GM23338 (cell line): ENCODE measurements at places on chromosomes 7 and 10. TPM values are rescaled to one million over a fixed set of nuclear protein-coding genes. Genes with fewer than 3 reads are reported as not detected.

Gene CPA2
- total RNA-seq = not detected in 2 replicates

GRCh38 chr10:26689399-26689798, 8.1 kb upstream of the PDSS1 start:
- DNase-seq = no peak

- DNase-seq = no peak
Observed at GRCh38 chr7:54774785-54775740, 16.1 kb upstream of the SEC61G start.

- DNase-seq = no peak
Observed at GRCh38 chr10:133131734-133132472, 28.1 kb upstream of the KNDC1 start.

DNA sequence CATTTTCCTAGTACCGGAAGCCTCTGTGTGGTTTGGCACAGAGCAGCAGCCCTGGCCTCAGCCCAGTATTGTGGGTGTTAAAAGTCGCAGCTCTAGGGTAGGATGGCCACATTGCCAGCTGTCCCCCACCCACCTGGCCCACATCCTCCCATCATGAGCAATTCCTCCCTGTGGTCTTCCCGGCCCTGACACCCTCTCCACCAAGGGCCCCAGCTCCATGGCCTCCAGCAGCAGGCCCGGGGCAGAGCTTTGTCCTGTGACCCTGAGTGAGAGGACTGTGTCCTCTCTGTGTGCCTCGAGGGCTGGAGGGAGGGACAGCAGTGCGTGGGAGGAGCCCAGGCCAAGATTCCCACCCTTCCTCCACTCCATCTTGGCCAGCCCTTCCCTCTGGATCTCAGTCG, 93.7 kb downstream of the MYL10 start:
- no peak for DNase-seq

Gene SGMS1
- 33.6 and 34.7 TPM in 2 replicates for total RNA-seq

DNA sequence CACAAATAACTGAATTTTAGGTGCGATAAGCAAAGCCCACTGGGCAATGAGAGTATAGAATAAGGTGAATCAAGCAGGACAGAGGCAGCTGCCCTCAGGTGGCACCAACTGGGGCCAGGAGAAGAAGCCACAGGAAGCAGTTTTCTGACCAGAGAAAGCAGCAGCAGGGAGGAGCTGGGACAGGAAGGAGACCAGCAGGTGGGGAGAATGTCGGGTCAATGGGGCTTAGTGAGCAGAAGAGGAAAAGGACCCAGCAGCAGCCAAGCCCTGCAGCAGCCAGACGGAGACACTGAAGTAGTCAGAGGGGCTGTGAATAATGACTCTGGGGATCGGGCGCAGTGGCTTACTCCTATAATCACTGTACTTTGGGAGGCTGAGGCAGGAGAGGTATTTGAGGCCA, 209.6 kb upstream of the SH2B2 start:
- DNase-seq = peak; percentile 74

DNA sequence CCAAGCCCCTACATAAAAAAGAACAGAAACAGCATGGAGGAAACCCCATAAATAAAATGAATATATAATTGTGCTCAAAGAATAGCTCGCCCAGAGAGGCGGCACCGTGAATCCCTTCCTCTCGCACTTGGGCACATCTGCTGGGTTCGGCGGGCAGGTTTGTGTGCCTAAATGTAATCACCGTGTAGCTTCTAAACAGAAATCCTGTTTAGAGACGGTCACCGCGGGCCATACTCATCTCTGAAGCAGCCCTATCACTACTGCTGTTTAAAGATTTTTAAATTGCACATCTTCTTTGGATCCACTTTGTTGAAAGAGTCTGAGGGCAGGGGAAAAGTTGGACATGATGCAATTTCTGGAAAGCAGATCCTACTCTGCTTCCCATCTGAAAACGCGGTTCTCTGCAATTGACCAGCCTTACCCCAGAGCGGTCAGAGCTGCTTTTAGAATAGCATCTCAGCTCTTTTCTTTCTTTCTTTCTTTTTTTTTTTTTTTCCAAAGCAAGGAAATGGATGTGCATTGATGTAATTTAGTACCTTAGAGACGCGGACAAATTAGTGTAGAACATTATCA, 6.4 kb downstream of the DRGX start:
- no peak for DNase-seq

Gene HOXA1
- total RNA-seq = not detected in 2 replicates

Gene NODAL
- total RNA-seq = 28.4 and 29.9 TPM in 2 replicates

- peak; percentile 92 for DNase-seq
Observed at GRCh38 chr7:143380260-143380645, 892 bp upstream of the ZYX start.

- peak; percentile 89 for DNase-seq
Observed at GRCh38 chr10:13351340-13351915, 3.3 kb upstream of the SEPHS1 start.

GRCh38 chr10:1048349-1048731, 579 bp downstream of the IDI1 start:
- no peak for DNase-seq

DNA sequence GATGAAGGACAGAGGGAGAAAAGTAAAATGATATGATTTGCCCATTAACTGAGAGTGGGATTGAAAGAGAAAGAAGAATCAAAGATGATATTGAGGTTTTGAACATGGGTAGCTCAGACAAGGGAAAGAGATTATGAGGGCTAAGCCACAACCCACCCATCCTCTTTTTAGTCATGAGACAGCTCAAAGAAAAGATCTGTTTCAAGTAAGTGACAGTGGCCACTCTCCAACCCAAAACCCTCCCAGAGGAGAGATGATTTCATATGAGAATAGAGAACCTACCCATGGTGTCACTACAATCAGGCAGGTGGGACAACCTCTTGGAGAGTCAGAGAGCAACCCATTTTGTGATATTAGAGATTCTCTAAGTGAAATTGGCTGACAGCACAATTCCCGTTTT, 32.2 kb downstream of the PLXNA4 start:
- DNase-seq = no peak

DNA sequence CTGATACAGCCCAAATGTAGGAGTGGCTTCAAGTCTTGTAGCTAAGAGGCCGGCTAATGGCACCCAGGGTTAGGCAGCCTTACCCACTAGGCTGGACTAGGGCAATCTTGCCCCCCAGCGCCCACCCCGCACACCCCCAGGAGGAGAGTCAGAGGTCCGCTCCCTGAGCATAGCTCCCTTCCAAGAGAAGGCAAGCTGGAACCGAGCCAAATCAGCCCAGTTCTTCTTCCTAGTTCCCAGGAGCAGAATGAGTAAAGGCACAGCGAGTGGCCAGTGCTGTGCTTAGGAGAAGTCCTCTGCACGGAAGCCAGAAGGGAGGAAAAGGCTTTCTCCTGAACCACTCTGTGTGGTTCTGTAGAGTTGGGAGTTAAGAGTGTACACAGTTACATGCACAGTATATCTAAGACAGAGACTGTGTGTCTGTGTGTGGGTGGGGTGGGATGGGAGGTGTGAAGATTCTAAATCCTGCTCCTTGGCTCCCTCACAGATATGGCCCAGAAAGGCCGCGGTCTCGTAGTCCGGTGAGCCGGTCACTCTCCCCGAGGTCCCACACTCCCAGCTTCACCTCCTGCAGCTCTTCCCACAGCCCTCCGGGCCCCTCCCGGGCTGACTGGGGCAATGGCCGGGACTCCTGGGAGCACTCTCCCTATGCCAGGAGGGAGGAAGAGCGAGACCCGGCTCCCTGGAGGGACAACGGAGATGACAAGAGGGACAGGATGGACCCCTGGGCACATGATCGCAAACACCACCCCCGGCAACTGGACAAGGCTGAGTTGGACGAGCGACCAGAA, 59.7 kb upstream of the PDCD4 start:
- no peak for DNase-seq

DNA sequence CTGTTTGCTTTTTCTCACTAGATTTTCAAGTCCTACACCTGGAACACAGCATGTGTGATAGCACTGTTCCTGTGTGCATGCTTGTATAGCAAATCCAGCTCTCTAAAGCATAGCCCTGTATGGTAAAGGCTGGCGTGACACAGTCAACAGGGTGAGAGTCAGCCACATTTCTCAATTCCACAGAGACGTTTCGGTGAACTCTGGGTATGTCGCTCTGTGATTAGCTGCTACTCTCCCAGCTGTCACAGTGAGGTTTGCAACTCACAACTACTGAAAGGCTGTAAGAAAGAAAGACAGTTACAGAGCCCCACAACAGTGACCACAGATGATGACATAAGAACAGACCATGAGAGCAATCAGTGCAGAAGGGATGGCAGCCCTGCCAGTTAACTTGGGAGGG, 170.6 kb upstream of the IMMP2L start:
- DNase-seq = no peak

DNA sequence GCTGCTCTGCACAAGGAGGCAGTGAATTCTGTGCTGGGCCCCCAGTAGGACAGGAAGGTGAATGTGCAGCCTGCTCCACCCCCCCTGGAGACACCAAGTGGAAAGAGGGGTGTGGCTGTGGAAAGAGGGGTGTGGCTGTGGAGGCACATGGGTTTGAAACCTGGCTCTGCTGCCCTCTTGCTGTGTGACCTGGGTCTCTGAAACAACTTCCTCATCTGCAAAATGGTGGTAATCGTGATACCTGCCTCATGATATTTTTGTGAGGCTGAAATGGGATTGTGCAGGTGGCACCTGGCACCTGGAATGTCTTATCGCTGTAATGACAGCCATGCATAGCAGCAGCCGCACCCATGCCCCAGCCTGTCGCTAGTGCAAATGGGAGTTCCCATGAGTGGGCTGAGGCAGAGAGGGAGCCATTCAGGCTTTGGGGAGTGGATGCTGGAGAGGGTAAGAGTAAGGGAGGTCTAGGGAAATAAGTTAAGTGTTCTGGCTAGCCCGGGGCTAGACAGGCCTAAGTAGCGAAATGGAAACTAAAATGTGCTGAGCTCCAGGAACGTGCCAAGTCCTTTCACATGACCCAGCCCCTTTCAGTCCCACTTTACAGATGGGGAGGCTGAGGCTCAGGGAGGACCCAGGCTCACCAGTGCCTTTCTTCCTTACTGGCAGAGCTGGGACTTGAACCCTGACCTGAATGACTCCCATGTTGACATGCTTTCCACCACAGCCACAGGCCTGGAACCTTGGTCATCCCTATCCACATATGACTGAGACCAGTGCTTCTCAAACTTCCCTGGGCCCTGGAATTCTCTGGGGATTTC, 35.0 kb downstream of the C10orf105 start:
- DNase-seq = no peak

- DNase-seq = no peak
Observed at GRCh38 chr7:29562307-29562706, 1.3 kb upstream of the PRR15 start.

- peak; percentile 95 for DNase-seq
Observed at GRCh38 chr10:16828114-16828568, 10.9 kb upstream of the RSU1 start.

- DNase-seq = no peak
Observed at GRCh38 chr10:103732339-103733044, 122.9 kb downstream of the SH3PXD2A start.

- DNase-seq = no peak
Observed at GRCh38 chr7:2019711-2020511, 212.8 kb downstream of the MAD1L1 start.

DNA sequence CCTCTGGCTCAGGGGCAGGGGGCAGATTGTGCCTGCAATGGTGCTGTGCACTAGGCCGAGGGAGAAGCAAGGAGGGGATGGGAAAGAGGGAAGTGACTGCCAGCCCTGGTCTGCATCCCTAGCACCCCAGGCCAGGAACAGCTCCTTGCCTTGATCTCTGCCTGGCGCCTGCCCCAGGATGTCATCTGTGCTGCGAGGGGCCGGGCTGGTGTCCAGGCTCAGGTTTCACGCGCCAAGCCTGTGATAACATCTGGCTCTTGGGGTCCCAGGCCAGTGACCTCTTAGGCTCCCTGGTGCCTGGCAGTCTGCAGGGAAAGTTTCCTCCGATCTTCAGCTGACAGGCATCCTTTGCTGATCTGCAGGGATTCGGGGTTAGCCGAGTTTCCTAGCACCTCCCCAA, 193.5 kb upstream of the GPR26 start:
- peak; percentile 47 for DNase-seq

- DNase-seq = no peak
Observed at GRCh38 chr7:16652888-16653287, 6.9 kb downstream of the BZW2 start.

DNA sequence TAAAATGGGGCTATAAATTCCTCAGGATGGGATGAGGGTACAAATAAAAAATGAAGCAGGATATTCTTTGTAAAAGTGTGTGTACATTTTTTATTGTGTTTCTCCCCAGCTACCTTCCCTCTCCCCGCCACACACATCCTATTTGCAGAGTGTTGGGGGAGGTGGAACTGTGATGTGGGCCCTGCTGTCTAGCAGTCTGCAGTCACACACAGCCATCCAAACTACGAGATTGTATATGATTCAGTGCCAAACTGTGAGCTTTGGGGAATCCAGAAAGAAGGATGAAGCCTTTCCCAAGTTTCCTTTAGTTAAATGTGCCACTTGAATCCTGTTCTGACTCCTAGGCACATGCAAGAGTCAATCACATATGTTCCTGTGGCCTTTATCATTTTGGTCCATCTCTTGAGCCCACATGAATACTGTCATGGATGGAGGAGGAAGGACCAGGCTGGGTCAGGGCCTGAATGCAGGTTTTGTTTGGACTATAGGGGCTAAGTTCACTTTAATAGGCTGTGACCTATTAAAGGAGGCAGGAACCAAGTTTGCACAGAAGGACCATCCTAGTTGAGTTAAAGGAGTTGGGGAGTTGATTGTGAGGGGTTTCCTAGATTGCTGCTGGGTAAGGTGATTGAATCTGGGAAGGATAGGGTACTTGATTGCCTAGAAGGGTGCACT, 1.1 kb upstream of the SEMA4G start:
- DNase-seq = no peak

GRCh38 chr10:3530783-3531645, 254.0 kb downstream of the KLF6 start:
- DNase-seq = no peak

- DNase-seq = no peak
Observed at GRCh38 chr7:44156453-44157010, 15.4 kb upstream of the MYL7 start.

DNA sequence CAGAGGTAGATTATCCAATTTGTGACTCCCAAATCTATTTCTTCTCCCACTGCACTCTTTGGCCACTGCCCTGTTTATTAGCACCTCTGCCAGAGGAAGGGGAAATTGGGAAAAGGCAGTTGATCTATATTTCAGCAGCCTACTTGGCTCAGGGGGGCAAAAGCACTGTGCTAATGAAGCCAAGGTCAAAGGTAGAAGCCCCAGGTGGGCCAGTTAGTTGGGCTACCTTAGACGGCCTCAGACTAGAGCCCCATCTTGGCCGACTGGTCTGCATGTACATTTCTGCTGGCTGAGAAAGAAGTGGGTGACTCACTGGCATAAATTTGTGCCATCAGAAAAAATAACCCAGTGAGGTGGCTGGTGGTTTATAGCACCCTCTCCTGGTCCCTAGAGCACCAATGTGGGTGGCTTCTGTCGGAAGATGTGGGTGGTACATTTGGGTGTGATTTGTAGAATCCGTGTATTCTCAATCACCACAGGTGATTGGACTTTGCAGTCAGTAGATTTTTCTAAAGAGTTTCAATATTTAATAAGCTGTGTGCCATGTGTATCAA, 293.3 kb upstream of the MKI67 start:
- no peak for DNase-seq

Gene TYW1B
- total RNA-seq = 2.8 and 4.6 TPM in 2 replicates

Gene C7orf57
- total RNA-seq = 0.42 and 1.6 TPM in 2 replicates

Gene CACNB2
- total RNA-seq = 3.8 and 5.9 TPM in 2 replicates

Gene DYNC1I1
- 0.82 and 4.1 TPM in 2 replicates for total RNA-seq

Gene NEBL
- 9.5 and 11.4 TPM in 2 replicates for total RNA-seq

Gene FGL2
- not detected in 2 replicates for total RNA-seq

Gene SRI
- total RNA-seq = 141 and 169 TPM in 2 replicates
